ENCODE measurements at places on chromosomes 11 and 22. TPM values are rescaled to one million over a fixed set of nuclear protein-coding genes. Genes with fewer than 3 reads are reported as not detected.

The GRM5 gene
- under 0.01 TPM for total RNA-seq

The OR5P2 gene
- not detected for total RNA-seq

The ST14 gene
- total RNA-seq, result under 0.01 TPM

The MMP1 gene
- 655 TPM for total RNA-seq

The PATE2 gene
- total RNA-seq, result not detected

The SPON1 gene
- 18.3 TPM for total RNA-seq

The PRR5L gene
- 6.3 TPM for total RNA-seq

The ACR gene
- total RNA-seq, result not detected

The NAALAD2 gene
- total RNA-seq, result 0.14 TPM

The DEPDC7 gene
- 7.4 TPM for total RNA-seq

The TREH gene
- total RNA-seq, result not detected

The PRR33 gene
- total RNA-seq, result not detected

All from smooth muscle cell of bladder (primary cell).